ENCODE measurements at places on chromosomes 16 and 17.

DNA sequence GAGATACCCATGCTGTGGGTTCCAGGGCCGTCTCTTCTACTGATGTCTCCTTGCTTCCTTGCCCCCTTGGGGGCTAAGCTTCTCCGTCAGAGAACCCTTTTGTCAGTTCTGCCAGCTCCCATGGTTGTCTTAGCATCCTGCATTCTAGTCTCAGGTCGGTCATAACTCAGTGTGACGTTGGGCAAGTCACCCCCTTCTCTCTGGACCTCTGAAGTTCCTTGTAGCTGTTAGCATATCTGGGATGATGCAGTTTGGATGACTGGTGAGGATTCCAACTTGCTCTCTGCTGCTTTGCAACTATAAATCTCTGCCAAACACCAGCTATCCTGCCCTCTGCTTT lies 8.9 kb upstream of the MYL4 start:
- DNase-seq: no peak

DNA sequence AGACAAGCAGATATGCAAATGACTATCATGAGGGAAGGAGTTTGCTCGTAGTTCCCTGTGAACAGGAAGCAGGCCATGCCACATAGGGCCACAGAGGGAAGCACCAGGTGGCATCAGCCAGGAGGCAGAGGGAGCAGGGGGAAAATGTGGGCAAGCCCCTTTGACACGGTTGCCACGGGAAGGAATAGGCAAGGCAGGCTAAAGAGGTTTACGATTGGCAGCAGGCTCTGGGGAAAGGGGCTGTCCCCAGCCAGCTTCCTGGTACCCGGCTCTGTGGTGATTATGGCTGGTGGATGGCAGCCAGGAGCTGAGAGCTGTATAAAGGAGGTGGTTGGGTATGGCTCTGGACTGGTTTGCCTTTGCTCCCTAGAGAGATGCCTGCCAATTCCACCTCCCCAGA lies 848 bp downstream of the CES3 start:
- DNase-seq: no peak

DNA sequence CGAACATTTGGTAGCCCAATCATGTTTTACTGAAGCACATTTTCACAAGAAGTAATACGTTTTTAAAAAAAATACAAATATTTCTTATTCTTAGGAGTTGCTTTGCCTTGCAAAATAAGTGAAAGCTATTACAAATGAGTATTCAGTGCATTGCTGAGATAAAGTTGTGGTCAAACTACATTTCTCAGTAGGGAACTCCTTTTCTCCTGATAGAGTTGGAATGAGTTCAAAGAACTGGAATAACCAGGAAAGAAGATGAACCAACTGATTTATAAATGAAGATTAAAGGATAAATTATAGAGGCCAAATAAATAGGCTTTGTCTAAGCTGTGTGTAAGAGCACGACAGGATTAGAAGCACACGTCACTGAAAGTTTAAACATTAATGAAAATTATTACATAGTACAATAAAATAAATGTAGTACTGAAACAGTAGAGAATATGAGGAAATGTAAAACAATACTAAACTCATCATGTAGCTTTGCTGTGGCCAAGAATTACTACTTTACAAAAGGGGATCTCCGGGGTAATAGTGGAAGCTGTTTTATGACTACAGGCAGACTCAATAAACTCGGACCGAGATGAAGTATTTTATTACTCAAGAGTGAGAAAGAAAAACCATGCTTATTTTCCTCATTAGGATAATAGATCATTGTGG lies 73.6 kb downstream of the KCNJ2 start:
- no peak for DNase-seq

- DNase-seq: no peak
Observed at GRCh38 chr17:63786971-63787711, 13.2 kb downstream of the DDX42 start.

- no peak for DNase-seq
Observed at GRCh38 chr16:86735727-86736126, 157.4 kb downstream of the FOXL1 start.

GRCh38 chr16:50980666-50981065 lies 170.4 kb downstream of the SALL1 start:
- no peak for DNase-seq

DNA sequence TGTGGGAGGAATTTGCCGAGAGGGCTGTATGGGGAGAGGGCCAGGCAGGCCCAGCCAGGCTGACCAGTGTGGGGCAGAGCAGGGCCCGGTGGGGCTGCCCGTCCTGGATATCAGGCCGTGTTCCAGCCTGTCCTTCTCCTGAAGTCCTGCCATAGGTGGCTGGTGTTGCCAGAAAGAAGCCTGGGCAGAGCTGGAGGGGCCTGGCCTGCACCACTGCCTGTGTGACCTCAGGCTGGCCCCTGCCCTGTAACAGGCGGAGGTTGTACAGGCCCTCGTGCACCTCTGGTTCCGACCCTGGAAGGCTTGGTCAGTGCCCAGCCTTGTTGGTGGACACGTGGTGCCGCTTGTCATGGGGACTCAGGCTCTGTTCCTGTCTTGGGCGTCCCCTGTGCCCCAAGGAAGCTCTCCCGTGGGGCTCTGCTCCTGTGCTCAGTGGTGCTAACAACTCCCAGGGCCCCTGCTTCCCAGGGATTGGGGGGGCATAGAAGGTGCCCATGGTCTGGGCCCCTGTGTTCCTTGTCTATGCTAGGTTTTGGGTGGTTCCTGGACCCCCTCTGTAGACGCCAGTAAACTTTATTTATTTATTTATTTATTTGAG lies 33.3 kb downstream of the ADCY7 start:
- no peak for DNase-seq

DNA sequence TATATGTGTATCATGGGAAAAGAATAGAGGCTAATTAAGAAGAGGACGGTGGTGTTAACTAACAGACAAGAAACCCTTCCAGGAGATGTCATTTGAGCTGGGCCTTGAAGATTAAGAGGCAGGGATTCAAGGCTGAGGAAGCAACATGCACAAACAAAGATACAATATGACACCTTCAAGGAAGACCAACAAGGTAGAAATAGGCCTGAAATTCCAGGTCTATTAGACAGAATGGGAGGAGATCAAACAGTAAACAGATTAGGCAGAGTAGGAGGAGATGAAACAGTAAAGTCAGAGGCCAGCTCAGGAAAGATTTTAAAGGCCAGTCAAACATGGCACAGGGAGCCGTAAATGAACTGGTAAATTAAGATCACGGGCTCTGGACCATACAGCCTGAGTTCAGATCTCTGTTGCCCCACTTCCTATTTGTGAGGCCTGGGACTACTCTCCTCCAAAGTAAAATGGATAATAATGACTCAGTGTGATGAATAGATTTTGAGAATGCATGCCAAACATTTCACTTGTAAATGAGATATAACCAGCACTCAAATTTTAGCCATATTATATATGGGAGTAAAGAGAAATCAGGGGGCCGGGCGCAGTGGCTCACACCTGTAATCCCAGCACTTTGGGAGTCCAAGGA lies 38.9 kb downstream of the USP31 start:
- DNase-seq: no peak

DNA sequence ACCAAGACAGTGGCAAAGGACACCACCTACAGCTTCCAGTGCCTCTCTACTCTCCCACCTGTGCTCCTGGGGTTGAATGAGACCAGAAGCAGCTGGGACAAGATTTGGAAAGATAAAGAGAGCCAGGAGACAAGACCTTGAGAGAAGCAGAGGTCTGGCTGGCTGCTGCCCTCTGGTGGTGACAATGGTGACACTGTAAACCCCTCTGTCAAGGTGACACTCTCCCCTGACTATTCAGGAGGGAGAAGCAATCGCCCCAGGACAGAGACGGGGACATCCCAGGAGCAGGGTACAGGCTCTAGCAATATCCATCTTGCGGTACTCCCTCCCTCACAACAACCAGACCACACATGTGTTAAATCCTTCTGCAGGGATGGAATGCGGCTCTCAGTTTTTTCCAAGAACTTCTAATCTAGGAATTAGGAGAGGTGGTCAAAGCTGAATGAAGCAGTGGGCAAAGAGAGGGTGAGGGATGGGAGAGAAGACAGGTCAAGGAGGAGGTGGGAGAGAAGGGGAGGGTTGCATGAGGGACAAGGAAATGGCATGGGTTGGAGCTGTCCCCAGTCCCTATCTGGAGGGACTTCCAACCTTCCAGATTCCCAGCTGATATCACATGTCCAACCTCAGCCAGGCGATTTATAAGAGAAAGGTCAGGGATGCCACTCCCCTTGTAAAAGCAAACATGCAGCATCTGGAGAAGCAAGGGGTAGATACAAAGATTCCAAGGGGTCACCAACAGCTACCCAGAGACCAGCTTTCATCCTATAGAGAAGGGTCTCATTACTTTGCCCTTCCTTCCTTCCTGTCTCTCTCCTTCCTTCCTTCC lies 2.9 kb downstream of the PHOSPHO1 start:
- peak; percentile 55 for DNase-seq

DNA sequence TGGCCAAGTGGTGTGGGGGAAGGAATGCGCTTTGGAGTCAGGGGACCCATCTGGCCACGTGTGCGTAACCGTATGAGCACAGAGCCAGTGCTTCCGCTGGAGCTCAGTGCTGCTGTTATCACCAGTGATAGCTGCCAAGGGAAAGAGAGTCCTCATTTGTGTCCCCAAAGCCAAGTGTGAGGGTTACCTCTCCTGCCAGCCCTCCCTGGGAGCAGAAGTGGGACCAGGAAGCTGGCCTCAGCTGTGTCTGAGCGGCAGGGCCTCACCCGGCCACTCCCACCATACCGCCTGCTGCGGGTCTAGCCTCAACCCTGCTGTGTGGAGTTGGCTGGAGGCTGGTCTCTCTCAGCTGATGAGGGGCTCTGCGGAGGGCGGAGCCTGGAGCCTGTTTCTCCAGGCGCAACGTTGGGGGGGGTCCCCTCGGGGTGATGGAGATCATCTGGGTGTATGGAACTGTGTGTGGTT lies 44.5 kb downstream of the MEAK7 start:
- no peak for DNase-seq

GRCh38 chr16:67936880-67937605 lies 393 bp upstream of the PSMB10 start:
- DNase-seq: peak; percentile 81

GRCh38 chr17:77440560-77440981 lies 299.8 kb downstream of the SEC14L1 start:
- no peak for DNase-seq

GRCh38 chr17:27564463-27564862 lies 66.5 kb upstream of the LGALS9 start:
- no peak for DNase-seq

- DNase-seq: no peak
Observed at GRCh38 chr16:69089091-69089910, 16.2 kb upstream of the HAS3 start.

- DNase-seq: no peak
Observed at GRCh38 chr16:54034684-54035083, 251.9 kb downstream of the IRX3 start.

- no peak for DNase-seq
Observed at GRCh38 chr17:39926588-39927100, 757 bp downstream of the ORMDL3 start.

GRCh38 chr17:48016112-48016511 lies 21.5 kb downstream of the COPZ2 start:
- DNase-seq: no peak

GRCh38 chr16:1300664-1301476 lies 8.6 kb upstream of the UBE2I start:
- DNase-seq: peak; percentile 21

- peak; percentile 53 for DNase-seq
Observed at GRCh38 chr16:50992350-50993032, 158.6 kb downstream of the SALL1 start.

GRCh38 chr16:1496464-1496863 lies 3.3 kb downstream of the TELO2 start:
- DNase-seq: no peak

DNA sequence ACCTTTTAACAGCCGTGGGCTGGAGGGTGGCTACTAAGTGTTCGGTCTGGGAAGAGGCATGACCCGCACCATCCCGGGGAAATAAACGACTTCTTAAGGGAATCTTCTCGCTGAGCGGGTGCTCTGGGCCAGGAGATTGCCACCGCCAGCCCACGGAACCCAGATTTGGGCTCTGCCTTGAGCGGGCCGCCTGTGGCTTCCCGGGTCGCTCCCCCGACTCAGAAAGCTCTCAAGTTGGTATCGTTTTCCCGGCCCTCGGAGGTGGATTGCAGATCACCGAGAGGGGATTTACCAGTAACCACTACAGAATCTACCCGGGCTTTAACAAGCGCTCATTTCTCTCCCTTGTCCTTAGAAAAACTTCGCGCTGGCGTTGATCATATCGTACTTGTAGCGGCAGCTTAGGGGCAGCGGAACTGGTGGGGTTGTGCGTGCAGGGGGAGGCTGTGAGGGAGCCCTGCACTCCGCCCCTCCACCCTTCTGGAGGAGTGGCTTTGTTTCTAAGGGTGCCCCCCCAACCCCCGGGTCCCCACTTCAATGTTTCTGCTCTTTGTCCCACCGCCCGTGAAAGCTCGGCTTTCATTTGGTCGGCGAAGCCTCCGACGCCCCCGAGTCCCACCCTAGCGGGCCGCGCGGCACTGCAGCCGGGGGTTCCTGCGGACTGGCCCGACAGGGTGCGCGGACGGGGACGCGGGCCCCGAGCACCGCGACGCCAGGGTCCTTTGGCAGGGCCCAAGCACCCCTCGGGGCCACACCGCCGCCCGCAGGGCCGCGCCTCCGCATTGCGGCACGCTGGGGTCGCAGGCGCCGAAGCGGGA lies 3.6 kb upstream of the CBX4 start:
- DNase-seq: no peak

- no peak for DNase-seq
Observed at GRCh38 chr17:47774987-47775580, 42.0 kb downstream of the TBX21 start.

- no peak for DNase-seq
Observed at GRCh38 chr17:76500074-76500746, 1.0 kb downstream of the RHBDF2 start.

GRCh38 chr16:86061721-86062120 lies 162.8 kb downstream of the IRF8 start:
- no peak for DNase-seq

- DNase-seq: peak; percentile 73
Observed at GRCh38 chr16:74896389-74897370, 88.2 kb downstream of the WDR59 start.

GRCh38 chr17:33324736-33325135 lies 31.6 kb upstream of the ASIC2 start:
- no peak for DNase-seq

GRCh38 chr16:47460359-47460710 lies 528 bp downstream of the ITFG1 start:
- no peak for DNase-seq

DNA sequence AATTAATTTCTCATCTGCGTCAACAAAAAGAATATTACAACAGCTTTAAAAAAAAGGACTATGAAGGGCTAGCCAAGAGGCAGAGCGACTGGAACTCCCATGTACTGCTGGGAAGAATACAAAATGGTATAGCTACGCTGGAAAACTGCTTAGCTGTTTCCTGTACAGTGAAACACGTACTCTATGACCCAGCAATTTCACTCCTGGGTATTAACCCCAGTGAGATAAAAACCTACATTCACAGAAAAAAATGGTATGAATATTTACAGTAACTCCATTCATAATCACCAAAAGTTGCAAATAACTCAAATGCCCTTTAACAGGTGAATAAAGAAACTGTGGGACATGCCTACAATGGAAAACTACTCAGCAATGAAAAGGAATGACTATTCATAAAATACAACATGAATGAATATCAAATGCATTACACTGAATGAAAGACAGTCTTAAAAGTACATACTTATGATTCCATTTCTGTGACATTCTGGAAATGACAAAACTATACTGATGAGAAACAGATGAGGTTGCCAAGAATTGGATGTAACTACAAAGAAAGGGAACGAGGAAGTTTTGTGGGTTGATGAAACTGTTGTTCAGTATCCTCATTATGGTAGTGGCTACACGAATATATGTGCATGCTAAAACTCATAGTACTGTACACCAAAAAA lies 27.6 kb downstream of the CMTM4 start:
- no peak for DNase-seq

All from RPMI7951 (cell line).